Esophagus squamous epithelium (tissue), 5 donors: ENCODE measurements at places on chromosomes 11 and 22. TPM values are rescaled to one million over a fixed set of nuclear protein-coding genes. Genes with fewer than 3 reads are reported as not detected.

Gene NAT10
- total RNA-seq, result 17.6 TPM

Gene SUSD2
- total RNA-seq, result 1.7 TPM

Gene NCR3LG1
- total RNA-seq, result 1.5 TPM

Gene SMC1B
- total RNA-seq, result not detected

Gene ST3GAL4
- 63.1 TPM for total RNA-seq

Gene PAMR1
- total RNA-seq, result 9.2 TPM

DNA sequence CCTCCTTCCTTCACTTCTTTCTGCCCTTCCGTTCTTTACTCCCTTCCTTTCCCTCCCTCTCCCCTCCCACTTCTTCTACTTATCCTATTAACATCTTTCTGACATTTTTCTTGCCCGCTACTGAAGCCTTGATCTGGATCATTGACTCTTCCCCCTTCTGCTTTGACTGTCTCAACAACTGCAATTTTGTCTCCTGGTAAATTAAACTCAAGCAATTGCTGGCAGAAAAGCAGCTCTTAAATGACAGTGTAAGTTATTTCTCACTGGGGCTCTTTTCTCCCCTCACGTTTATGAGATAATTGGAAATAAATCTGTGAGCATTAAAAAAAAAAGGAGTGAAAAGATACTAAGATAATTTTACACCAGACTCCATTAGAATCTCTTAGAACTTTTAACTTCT is 120.0 kb downstream of the SLC17A6 start:
- DNase-seq, result no peak

DNA sequence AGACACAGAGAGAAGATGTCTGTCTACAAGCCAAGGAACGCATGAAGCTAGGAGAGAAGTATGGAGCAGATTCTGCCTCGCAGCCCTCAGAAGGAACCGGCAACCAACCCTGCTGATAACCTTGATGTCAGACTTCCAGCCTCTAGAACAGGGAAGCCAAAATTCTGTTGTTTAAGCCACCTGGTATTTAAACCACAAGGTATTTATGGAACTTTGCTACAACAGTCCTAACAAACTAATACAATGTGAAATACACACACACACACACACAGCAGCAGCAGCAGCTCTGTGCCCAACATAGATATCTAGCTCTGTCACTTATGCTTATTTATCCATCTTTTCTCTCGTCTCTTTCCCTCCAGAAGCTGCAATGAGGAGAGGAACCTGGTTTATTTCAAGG is 400.0 kb downstream of the ETS1 start:
- DNase-seq, result no peak

- DNase-seq, result no peak
Measured at GRCh38 chr22:33639588-33640254, 280.6 kb downstream of the LARGE1 start.

GRCh38 chr22:43050995-43051394 is 36.0 kb upstream of the PACSIN2 start:
- no peak for DNase-seq

DNA sequence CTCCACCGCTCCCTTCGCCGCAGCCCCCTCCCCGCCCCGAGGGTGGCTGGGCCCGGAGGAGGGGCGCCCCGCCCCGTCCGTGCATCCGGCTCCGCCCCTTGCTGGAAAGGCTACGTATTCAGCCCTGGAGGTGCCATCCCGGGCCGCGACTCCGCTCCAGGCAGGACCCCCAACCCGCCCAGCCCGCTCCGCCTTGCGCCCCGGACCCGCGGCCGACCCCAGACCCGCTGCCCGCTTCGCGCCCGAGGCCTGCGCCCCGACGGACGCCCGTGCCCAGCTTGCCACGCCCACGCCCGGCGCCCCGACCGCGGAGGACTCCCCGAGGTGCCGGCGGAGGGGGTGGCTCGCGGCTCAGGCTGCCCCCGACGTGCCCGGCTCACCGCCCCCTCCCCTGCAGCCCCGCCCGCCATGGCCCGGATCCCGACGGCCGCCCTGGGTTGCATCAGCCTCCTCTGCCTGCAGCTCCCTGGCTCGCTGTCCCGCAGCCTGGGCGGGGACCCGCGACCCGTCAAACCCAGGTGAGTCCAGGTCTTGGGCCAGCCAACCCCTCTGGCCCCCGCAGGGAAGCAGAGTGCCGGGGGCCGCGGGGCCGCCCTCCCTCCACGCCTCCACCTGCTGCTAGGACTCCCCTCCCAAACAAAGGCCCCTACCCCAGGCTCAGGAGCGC is at the start of gene ADM2:
Gene ADM2 (plus strand): TSS at position 104 of the 667 bp plus-strand sequence. CDS start 305 bp downstream, at position 409.
- DNase-seq, result no peak

DNA sequence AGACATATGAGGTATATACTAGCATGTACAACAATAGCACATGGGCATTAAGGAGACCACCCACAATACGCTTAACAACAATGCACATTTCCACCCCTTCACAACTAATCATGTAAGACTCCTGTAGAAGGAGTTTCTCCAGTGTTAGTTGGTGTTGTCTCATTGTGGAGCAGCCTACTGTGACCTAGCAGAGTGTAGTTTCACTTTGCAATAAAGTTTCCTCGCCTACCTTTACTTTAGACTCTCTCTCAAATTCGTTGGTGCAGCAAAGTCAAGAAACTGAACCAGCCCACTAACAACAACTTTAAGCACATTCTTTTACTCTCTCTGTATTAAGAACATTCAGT is 863.6 kb downstream of the FAM181B start:
- DNase-seq, result no peak

GRCh38 chr11:45208135-45208534 is 61.7 kb downstream of the PRDM11 start:
- DNase-seq, result no peak

DNA sequence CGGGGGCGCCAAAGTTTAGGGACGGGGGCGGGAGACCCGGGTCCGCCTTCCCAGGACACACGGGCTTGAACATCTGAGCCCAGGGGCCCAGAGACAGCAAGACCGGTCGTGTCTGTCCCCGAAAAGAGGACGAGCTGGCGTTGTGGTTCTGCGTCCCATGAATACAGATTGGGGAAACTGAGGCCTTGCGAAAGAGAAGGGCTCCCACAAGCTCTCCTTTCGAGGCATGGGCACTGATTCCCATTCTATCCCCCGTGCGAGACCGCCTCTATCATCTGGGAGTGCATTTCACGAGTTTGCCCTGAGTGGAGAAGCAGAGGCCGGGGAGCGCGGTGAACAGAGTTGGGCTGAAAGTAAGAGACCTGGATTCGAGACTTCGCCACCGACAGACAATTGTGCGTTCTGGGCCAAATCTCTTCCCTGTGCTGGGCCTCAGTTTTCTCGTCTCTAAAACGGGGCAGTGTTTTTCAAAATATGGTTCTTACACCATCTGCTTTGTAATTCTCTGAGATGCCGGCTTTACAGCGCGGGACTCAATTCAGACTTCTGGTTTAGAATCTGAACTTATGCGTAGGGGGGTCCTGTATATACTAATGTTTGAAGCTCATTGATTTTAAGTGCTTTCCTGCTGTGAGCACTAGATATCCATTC is 471 bp downstream of the RNF185 start:
- DNase-seq, result no peak

- DNase-seq, result no peak
Measured at GRCh38 chr11:48034926-48035871, 54.8 kb downstream of the PTPRJ start.

DNA sequence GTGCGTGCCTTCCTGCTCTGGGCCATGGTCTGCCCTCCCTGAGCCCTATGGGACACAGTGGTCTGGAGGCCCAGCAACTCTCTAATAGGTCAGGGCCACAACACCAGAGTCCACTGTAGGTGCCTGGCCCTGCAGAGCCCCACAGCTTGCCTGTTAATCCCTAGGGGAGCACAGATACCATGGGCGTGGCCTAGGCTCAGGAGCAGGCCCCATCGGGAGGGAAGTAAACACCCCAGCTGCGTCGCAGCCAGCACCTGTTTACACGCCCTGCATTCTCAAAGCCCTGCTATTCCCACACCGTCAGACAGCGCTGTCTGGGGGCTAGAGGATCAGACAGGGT is 2.5 kb downstream of the KCTD17 start:
- no peak for DNase-seq

DNA sequence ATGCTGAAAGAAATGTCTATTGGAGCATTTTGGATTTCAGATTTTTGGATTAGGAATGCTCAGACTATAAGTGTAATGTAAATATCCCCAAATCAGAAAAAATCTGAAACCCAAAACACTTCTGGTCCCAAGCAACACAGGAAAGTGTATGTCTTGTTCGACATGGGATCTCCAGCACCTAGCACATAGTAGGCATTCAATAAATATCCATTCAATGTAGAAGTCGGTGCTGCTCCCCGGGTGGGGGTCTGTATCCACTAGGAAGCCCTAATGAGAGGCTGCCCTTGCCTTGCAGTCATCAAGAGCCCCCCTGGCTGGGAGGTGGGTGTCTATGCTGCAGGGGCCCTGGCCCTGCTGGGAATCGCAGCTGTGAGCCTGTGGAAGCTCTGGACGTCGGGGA is 11.4 kb downstream of the SYT12 start:
- DNase-seq, result no peak

DNA sequence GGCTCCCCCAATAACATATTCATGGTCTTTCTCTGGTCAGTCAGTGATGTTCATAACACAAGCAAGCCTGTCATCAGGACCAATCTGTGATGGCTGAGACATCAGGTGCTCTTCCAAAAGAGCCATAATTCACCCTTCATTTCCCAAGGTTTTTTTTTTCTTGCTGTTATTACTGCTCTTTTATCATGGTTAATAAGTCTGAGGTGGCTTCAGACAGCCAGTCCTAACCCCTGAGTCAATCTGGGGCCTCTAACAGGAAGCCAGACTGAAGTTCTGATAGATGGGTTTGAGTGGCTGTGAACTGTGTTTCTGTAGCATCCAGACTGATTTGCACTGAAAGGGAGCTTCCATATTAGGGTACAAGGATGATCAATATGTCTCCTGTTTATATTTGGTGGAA is 8.8 kb downstream of the EHF start:
- no peak for DNase-seq

GRCh38 chr11:112730591-112730990 is 230.6 kb upstream of the NCAM1 start:
- no peak for DNase-seq

DNA sequence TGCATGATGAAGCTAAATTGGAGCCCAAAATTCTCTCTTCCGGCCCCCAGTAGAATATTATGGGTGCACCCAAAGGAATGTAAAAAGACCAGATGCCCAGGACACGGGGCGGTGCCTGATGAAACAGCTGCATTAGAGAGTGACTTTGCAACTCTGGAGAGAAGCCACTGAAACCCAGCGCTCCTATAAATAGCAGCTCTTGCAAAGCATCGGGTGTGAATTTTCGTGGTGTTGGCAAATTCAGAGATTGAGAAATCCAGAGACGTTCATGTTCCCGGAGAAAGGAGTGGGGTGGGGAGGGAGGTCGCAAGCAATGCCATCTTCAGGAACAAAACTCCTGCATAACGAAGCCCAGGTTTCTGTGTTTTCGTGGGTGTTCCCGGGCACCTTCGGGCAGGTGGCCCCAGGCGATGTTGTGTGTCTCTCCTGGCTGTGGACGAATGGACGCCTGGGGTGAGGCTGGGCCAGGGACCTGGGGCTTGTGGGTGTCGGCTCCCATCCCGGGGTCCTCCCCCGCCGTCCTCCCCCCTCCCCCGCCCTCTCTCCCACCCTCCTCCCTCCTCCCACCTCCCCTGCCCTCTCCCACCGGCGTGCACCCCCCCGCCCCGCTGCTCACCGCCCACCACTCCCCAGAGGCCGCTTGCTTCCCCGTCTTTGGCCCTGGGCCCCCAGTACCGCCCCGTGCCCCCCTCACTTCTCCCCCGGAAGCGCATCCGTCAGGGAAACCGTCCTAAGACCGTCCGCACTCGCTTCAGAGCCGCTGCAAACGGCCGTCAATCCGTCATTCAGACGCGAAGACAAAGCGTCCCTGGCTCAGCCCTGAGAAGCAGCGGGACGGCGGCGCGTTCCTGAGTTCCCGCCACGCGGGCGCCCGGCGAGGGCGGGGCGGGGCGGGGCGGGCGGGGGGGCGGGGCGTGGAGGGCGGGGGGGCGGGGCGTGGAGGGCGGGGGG is 26.7 kb upstream of the TOLLIP start:
- no peak for DNase-seq

DNA sequence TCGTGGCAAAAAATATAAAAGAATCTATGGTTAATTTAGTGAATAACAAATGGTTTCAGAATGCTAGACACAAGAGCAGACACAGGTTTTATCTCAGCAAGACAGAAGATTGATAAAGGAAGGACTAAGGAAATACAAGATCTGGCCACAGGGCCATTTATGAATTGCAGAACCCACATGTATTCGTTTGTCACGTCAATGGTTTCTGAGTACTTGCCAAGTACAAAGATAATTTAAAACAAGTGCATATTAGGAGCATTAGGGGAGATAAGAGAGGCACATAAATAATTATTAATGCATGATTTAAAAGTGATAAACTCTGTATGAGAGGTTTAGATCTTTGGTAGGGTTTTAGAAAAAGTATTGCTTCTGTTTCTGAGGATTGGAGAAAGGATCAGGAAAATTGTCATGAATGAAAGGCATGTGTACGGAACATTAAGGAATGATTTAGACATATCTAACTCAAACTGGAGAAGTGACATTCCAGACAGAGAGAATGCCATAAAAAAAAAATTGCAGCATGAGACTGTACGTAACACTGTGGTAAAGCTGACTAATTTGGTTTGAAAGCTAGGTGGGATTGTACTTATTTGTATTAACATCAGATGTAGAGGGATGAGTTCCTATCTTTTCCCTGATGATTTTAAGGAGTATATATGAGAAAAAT is 727.1 kb downstream of the NELL1 start:
- DNase-seq, result no peak
